ENCODE measurements at places on chromosomes 6 and 20.

DNA sequence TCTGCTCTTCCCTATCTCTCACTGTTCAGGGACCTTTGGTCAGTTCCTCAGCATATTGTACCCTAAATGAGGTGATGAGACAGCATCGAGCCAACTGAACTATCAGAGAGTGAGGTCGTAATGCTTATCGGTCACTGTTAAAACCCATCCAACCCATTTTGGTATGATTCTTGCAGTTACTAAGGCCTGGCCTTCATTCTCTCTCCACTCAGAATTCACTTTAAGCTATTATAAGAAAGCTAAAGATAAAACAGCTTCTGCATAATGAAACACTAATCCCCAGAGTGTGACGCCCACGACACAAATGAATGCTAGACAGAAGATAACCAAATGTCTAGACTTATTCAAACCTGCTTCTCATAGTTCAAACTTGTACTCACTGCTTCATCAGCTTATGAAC, 175.8 kb downstream of the GMPR start:
- DNase-seq = no peak

DNA sequence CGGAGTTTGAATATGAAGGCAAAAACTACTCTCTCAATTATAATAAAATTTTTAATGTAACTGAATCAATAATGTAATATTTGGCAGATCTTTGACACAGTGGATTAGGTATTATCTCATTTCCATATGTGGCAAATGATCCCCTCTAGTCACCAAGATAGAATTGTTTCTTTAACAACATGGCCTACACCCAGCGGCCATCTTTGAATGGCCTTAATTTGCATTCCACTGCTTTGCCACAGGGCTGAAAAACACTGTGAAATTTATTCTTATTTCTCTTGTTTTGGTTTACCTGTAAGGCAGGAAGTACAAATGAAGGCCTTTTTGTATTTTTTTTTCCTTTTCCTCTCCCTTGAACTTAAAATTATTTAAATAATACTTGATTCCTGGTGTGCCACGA, 162.6 kb upstream of the SCGN start:
- no peak for DNase-seq

- DNase-seq = no peak
Measured at GRCh38 chr6:166236596-166236995, 68.9 kb upstream of the TBXT start.

GRCh38 chr6:64914124-64914523, 792.9 kb downstream of the EYS start:
- no peak for DNase-seq

GRCh38 chr20:57480444-57481160, 44.3 kb downstream of the CTCFL start:
- no peak for DNase-seq

- no peak for DNase-seq
Measured at GRCh38 chr6:56549014-56549413, 93.7 kb downstream of the DST start.

Data from non-pigmented ciliary epithelial cell (primary cell).